ENCODE measurements at places on chromosomes 7 and 10.
A peak's percentile ranks its signal among the peaks of the same experiment; 100 is the strongest.

DNA sequence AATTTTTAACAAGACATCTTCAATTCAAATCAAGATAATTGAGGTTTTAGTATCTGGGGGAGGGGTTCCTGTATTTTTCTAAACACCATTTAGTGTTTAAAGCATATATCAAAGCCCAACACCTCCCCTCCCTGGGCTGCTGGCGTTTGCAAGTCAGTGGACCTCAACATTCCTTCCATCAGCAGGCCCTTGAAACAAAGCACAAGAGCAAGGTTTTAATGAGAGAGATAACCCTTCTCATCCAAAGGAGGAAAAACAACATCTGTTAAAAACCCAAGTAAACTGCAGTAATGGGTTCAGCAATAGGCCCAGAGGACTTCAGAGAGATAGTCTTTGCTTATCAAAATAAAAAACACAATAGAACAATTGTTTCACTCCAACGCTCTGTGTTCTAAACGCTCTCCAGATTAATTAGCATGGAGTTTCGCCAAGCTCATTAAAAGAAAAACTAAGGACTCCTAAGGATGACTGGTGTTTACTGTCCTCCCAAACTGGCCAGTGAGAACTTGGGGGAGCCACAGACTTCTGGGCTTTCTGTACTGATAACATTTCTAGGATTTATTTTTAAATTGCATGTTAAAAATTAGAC lies 2.5 kb downstream of the JCAD start:
- no peak for DNase-seq

DNA sequence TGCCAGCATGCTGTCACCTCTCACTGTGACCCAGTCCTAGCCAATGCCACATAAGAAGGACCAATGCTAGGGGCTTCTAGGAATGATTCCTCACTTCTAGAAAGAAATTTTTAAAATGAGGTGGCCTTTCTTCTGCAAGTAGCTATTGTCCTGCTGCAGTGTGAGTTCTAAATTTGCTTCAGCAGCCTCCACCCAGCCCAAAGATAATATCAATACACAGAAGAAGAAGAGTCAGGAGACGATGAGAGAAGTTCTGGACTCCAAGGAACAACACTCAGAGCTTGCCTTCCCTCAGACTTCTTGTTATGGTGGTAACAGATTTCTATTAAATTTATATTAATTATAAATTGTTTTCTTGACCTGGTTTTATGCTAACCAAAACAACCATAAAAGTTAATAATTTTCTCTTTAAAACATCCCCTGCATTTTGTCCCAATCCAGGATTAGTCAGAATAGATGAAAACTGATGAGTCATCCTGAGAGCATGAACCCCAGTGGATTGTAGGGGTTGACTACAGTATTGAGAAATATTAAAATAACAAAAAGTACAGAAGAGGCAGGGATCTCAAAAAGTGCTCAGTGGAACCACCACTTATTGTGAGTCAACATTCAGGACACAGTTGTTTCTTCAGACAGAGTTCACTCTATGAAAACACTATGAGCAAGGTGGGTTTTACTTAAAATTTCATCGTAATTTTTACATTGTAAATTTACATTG lies 29.6 kb upstream of the AKR1C2 start:
- DNase-seq = no peak

DNA sequence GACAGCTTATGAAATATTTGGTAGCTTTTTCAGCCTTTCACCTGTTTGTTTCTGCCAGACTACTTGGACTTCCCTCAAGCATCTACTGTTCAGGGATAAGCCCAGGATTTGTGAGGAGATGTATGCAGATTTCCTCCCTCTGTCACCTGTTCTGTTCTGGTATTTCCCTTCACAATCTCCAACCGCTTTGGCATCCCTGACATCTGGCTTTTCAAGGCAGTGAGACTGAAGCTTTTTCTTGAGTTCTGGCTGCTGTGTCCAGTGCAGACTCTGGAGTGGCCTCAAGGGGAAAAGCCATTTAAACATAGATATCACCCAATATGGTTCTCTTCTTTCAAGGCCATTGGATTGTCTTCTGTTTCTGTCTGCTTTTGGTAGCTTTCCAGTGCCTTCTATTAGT lies 369.7 kb downstream of the LRMDA start:
- DNase-seq = no peak

- no peak for DNase-seq
Measured at GRCh38 chr7:70694971-70695794, 436.8 kb upstream of the GALNT17 start.

- no peak for DNase-seq
Measured at GRCh38 chr10:60139290-60139689, 232.9 kb upstream of the CCDC6 start.

DNA sequence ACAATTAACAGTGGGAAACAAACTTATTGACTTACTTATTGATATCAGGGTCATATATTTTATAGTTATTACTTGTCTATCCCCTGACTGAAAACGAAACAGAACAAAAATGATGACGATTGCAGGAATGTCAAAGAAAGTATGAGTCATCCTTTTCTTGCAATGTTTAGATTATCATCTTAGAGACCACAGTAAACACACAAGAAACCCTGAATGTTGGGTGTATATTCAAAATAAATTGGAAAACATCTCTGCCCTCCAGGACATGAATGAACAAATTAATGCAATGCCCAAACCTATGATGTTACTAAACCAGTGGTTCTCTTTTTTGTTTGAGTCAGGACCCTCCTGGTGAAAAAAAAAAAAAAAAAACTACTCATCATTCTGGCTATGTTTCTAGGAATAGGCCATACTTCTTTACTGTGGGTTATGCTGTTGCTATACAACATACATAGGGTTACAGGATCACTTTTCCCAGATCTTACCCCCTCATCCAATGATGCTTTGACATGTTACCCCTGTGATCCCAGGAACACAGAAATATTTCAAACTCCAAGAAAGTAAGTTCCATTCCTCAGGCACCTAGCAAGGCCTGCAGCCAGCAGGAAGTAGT lies 623.4 kb upstream of the IGFBP3 start:
- no peak for DNase-seq

GRCh38 chr10:114526126-114526503 lies 121.8 kb upstream of the AFAP1L2 start:
- peak; percentile 74 for DNase-seq

- no peak for DNase-seq
Measured at GRCh38 chr10:60137292-60137992, 231.1 kb upstream of the CCDC6 start.

DNA sequence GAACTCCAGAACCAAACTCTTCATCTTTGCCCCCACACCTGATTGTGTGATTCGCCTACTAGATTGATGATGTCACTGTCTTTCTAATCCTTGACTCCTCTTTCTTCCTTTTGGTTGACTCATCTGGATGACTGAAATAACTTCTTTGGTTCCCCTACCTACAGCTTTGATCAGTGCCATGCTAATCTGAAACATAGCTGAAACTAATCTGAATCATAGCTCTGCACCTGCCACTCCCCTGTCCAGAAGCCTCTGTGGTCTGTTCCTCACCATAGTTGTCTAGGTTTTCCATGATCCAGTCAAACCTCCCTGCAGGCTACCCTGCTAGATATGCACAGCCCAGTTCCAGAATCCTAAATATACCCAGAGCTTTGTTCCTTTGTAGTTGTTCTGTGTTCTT lies 51.9 kb downstream of the ZNF365 start:
- DNase-seq = no peak

All from CD4-positive, alpha-beta T cell treated with Interleukin-2 at 100 ng/mL for 4 hours (primary cell).